ENCODE measurements at places on chromosomes 16 and 17. TPM values are rescaled to one million over a fixed set of nuclear protein-coding genes. Genes with fewer than 3 reads are reported as not detected.

Gene PRDM7
- total RNA-seq, result not detected

Gene C1QL1
- under 0.01 TPM for total RNA-seq

Gene FADS6
- total RNA-seq, result not detected

Gene TLCD1
- 4.0 TPM for total RNA-seq

Gene GPR179
- total RNA-seq, result not detected

Gene FOXN1
- not detected for total RNA-seq

Gene SDK2
- total RNA-seq, result 0.37 TPM

Gene GRIN2A
- total RNA-seq, result 1.1 TPM

Gene ALOX15
- total RNA-seq, result not detected

Gene CRHR1
- not detected for total RNA-seq

All from subcutaneous preadipocyte (primary cell).